Sciatic nerve (tissue), 2 donors: ENCODE measurements at places on chromosomes 16 and 17.

DNA sequence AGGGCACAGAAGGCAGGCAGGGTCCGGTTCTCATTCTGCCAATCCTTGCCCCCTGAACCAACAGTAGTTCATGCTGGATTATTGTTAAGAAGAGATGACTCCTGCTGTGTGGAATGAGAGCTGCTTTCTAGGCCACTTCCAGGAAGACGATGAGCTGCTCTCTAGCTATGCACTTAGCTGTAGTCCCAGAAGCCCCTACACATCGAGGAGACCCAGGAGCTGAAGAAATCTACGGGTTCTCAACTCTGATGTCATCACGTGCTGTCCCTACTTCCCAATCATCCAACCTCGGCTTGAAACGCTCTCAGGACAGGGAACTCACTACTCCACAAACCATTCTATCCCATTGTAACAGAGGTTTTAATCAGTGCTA lies 29.0 kb upstream of the EMP2 start:
- no peak for DNase-seq

GRCh38 chr17:82836823-82837357 lies 2.9 kb downstream of the ZNF750 start:
- DNase-seq = no peak

- DNase-seq = no peak
These were observed 15.9 kb downstream of the POLR3K start for GRCh38 chr16:37511-37910.

DNA sequence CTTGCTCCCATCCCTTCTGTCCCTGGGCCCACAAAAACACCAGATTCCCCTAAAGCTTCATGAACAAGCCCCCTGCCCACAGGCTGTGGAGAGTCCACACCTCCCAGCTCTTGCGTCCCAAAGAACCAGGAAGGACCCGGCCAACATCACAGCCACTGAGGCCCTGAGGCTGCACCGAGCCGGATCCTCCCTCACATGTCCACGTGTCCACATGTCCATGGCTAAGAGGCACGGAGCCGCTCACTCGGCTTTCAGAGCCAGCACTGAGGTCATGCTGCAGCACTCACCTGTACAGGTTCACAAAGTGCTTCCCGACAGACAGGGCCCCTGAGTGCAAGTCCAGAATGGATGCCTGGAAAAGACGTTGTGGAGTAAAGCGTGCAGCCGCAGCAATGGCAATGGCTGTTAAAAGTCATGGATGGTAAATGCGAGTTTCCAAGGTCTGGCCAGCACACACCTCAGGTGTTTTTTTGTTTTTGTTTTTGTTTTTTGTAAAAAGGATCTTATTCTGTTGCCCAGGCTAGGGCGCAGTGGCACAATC lies 11.9 kb upstream of the HEXD start:
- no peak for DNase-seq

GRCh38 chr16:17194190-17194780 lies 276.5 kb downstream of the XYLT1 start:
- DNase-seq = peak; percentile 82

DNA sequence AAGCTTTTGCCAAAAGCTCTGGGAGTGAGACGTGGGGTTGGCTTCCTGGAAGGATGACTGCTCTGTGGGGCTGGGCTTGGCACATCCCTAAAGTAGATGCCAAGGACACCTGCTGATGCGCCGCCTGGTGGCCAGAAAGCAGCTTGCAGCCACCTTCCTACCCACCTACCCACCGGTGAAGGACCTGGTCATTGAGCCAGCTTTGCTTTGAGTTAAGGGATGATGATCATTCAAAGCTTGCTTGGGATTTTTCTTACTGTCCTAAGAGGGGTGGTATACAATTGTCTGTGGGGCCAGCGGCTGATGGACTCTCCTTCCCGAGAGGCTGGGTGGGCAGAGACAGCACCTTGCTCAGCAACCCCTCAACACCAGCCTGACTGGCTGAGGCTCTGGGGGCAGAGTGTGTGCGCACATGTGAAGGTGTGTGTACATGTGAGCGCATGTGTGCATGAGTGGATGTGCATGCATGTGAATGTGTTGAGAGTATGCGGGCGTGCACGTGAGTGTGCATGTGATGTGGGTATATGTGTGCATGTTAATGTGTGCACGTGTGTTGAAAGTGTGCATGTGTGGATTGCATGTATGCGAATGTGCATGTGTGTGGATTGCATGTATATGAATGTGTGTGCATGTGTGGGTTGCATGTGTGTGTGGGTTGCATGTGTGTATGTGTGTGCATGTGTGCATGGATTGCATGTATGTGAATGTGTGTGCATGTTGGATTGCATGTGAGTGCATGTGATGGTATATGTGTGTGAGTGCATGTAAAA lies 18.6 kb downstream of the C1QTNF1 start:
- peak; percentile 81 for DNase-seq

- DNase-seq = peak; percentile 84
These were observed 12.5 kb upstream of the SREBF1 start for GRCh38 chr17:17849147-17849820.

- DNase-seq = no peak
These were observed 179.3 kb downstream of the SLC39A11 start for GRCh38 chr17:72913142-72913682.

- no peak for DNase-seq
These were observed 14.6 kb downstream of the COG4 start for GRCh38 chr16:70508752-70509151.

DNA sequence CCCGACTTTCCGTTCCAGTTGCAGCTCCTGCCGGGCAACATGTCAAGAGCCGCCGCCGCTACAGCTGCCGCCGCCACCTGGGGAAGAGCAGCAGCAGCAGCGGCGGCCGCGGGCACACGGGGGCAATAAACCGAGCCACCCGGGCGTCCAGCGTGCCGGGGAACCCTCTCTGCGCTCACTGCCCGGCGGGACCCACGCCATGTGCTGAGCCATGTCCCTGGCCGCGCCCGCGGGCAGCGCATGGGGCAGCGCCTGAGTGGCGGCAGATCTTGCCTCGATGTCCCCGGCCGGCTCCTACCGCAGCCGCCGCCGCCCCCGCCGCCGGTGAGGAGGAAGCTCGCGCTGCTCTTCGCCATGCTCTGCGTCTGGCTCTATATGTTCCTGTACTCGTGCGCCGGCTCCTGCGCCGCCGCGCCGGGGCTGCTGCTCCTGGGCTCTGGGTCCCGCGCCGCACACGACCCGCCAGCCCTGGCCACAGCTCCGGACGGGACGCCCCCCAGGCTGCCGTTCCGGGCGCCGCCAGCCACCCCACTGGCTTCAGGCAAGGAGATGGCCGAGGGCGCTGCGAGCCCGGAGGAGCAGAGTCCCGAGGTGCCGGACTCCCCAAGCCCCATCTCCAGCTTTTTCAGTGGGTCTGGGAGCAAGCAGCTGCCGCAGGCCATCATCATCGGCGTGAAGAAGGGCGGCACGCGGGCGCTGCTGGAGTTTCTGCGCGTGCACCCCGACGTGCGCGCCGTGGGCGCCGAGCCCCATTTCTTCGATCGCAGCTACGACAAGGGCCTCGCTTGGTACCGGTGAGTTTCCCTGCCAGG lies 604 bp downstream of the HS3ST3B1 start:
- DNase-seq = no peak

GRCh38 chr16:2196162-2196980 lies at the start of gene CASKIN1:
Gene CASKIN1 (minus strand): TSS chr16:2196605. CDS start chr16:2196432, 173 bp downstream.
- DNase-seq = no peak

DNA sequence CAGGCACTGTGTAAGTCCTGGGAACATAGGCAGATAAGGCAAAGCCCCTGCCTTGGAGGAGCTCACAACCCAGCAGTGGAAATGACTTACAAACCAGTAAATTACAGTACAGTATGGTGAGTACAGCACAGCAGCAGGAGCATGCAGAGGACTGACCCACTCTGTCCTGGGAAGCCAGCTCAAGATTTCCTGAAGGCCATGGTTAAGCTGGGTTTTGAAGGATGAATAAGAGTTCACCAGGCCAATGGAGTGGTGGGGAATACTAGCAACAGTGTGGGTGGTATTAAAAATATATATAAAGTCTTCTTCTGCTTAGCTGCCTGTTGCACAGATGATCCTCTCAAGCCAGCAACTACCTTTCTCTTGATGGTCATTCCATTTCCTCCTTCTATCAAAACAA lies 3.0 kb upstream of the GAN start:
- DNase-seq = no peak

GRCh38 chr16:87701078-87701460 lies 64.7 kb downstream of the KLHDC4 start:
- no peak for DNase-seq

DNA sequence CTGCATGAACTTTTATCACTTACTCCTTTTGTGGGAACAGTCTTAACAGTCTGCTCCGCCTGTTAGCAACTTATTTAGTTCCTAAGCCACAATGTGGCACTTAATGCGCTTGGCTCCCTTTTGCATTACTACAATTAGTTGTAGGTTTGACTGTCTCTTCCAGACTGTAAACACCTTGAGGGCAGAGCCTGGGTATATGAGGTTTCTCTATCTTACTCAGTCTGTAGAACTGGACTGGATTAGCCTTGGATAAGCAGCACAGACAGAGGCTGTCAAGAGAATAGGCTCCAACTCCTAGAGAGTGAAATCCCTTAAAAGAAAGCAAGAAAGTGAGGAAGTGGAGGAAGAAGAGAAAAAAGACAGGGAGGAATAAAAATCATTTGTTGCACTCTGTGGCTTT lies 268.3 kb upstream of the MAF start:
- no peak for DNase-seq

DNA sequence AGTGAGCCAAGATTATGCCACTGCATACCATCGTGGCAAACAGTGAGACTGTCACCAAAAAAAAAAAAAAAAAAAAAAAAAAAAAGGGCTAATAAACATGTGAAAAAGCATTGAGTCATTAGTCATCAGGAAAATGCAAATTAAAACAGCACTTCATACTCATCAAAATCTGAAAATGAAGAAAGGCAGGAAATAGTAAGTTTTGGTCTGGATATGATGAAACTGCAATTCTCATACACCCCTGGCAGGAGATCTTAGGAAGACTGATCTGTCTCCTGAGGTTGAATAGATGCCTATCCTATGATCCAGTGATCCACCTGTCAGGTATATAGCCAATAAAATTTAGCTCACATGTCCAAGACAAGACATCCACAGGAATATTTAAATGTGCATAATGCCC lies 212.7 kb downstream of the CPPED1 start:
- no peak for DNase-seq

DNA sequence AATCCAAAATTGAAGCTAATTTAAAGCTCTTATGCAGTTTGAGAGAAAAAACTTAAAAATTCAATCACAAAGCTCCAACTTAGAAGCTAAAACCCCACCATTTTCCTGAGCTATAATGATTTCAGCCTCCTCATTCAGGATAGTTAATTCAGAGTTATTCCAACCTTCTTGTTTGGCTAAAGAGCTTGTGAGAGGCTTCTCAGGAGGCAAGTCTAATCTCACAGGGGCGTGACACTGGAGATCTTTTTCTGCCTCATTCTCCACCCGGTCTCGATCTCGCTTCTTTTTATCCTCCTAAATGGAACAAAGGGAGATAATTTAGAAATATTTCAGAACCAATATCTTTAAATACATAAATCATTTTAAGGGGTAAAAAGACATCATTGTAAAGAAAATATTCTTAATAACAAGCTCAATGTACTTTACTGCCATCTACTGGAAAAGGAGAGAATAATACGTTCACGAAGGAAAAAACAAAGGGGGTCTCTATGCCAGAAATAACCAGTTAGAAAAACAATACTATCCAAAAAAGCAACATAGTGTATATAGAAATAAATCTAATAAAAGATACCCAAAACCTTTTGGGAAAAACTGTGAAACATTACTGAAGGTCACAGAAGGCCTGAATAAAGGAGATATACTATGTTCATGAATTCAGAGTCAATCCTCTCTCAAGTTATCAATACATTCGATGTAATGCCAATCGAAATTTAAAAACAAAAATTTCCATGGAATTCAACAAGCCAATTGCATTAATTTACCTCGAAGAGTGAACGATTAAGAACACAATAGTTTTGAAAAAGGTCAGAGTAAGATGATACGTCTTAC lies 13.9 kb downstream of the BRD7 start:
- no peak for DNase-seq

DNA sequence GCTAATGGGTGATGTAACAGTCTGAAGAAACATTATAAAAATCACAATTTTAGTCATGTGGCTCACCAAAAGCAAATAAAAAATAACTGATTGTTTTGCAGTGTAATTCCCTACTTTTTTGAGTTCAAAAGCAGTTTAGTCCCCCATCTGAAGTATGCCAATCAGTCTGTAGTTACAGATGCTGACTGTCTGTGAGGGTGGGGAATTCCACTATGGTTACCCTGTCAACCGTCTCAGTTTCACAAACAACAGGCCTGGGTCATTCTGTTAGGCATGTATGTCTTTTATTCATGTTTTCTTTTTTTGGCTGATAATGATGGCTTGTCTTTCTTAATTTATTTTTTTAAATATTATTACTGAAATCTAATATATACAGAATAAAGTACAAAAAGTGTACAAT lies 69.3 kb downstream of the STXBP4 start:
- no peak for DNase-seq

- DNase-seq = no peak
These were observed 3.8 kb downstream of the TTYH2 start for GRCh38 chr17:74217037-74217730.

DNA sequence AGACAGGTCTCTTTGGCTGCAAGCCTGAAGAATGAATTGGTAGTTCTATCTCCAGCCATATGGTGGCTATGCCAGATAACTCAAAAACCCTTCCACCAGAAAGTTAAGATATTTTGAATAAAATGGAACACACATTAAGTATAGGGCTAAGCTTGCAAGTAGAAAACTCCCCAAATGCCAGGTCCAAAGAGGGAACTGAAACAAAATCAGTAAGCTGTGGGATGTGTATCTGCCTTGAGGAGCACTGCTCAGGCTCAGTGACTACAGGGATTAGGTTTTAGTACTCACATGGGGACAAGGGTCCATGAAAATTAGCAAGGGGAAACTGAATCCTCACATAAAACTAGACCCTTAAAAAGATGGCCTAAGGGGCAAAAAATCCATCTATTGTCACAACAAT lies 115.7 kb upstream of the PMFBP1 start:
- no peak for DNase-seq

GRCh38 chr16:67173323-67173722 lies 3.0 kb downstream of the NOL3 start:
- no peak for DNase-seq

GRCh38 chr17:42266918-42267766 lies 9.0 kb downstream of the STAT5B start:
- no peak for DNase-seq

GRCh38 chr16:75371171-75371570 lies 62.1 kb downstream of the CFDP1 start:
- DNase-seq = no peak

DNA sequence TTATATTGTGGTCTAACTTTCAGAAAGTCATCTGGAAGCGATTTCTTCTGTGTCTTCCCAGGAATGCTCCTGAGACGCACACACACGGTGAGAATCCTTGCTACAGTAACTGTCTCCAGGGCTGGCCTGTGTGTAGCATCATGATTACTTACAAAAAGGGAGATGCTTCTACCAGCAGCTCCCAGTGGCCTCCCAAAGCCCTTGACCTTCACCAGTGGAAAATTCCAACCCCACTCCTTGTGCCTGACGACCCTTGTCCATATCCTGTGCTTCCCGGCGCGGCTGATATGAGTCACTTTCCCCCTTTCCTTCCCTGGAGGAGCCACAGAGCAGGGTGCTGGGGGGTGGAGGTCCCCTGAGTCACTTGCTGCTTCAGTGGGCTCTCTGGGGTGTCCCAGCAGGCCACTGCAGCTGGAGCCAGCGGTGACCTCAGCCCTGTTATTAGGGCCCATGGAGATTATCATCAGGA lies 22.1 kb upstream of the NAT9 start:
- DNase-seq = no peak

- DNase-seq = no peak
These were observed 34.9 kb upstream of the ENDOV start for GRCh38 chr17:80380068-80380467.
